ENCODE measurements at places on chromosomes 1 and 21.

- no peak for DNase-seq
Measured at GRCh38 chr1:20665726-20666125, 4.6 kb upstream of the DDOST start.

DNA sequence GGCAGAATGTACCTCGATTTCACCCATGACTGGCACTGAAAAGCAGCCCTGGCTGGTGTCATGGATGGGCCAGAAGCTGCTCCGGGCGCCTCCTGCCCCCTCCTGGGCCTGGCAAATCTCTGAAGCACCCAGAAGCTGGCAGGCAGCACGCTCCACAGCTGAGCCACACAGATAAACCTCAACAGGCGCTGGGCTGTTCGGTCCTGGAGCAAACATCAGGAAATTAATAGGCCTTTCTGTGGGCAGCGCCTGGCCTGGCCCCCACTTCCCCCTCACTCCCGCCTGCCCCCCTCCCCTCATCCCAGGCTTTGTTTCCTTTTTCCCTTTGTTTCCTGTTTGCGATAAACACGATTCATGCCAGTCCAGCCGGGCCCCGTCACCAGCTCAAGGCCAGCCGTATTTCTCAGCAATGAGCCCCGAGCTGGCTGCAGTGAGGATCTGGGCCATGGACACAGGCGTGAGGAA is 20.1 kb upstream of the DISP3 start:
- DNase-seq = no peak

- no peak for DNase-seq
Measured at GRCh38 chr1:7811476-7811875, 27.4 kb downstream of the PER3 start.

DNA sequence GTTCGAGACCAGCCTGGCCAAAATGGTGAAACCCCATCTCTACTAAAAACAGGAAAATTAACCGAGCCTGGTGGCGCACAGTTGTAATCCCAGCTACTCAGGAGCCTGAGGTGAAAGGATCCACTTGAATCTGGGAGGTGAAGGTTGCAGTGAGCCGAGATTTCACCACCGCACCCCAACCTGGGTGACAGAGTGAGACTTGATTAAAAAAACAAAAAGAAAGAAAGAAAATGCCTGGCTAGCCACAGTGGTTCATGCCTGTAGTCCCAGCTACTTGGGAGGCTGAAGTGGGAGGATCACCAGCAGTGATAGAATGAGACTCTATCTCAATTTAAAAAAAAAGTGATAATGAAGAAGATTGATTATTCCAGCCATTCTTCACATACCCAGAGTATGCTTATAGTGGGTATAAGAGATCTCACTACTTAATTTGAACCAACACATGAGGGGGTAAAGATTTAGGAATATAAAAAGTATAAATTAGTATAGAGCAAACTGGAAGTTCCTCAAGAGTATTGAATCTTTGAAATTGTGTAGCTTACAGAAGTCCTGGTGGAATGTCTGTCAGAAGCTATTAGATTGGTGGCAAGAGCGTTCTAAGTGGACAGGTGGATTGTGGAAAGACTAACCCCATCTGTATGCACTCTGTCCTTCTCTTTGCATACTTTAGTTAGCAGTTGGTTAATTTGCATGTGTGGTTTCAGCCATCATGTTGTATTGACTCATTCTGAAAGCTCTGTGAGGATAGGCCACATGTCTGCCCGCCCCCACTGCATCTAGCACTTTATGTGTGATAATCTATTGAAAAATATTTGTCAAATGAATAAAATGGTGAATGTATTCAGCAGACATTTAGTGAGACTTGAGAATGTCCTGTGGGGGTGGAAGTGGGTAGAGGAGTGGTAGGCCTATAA is 25.0 kb downstream of the RLF start:
- DNase-seq = no peak
